CD8-positive, alpha-beta memory T cell (primary cell): ENCODE measurements at places on chromosomes 2 and 18. TPM values are rescaled to one million over a fixed set of nuclear protein-coding genes. Genes with fewer than 3 reads are reported as not detected.

- H3K4me1 ChIP-seq: peaks cover 29% of the 10 kb centered on the region
- H3K27me3 ChIP-seq: peaks cover 3% of the 10 kb centered on the region
- DNase-seq: peak; percentile 61
- peak overlapping the region; percentile 32 for H3K4me3 ChIP-seq
- no peaks in the 10 kb centered on the region for H3K36me3 ChIP-seq
Observed at GRCh38 chr2:9753276-9753600, 90.0 kb upstream of the TAF1B start.

Gene SOX11
- total RNA-seq: not detected

GRCh38 chr2:111162718-111163331 lies 42.1 kb downstream of the BCL2L11 start:
- H3K36me3 ChIP-seq: no peaks in the 10 kb centered on the region
- H3K27me3 ChIP-seq: no peaks in the 10 kb centered on the region
- DNase-seq: no peak
- peaks cover 2% of the 10 kb centered on the region for H3K4me1 ChIP-seq
- no peak overlapping the region for H3K4me3 ChIP-seq

Gene SLC4A5
- total RNA-seq: 1.9 TPM

- no peak overlapping the region for H3K4me3 ChIP-seq
- H3K4me1 ChIP-seq: no peaks in the 10 kb centered on the region
- H3K27ac ChIP-seq: no peak overlapping the region
- no peaks in the 10 kb centered on the region for H3K27me3 ChIP-seq
- H3K36me3 ChIP-seq: no peaks in the 10 kb centered on the region
- no peak for DNase-seq
Observed at GRCh38 chr2:120858361-120859106, 122.9 kb downstream of the GLI2 start.
